Naive B cell (primary cell): ENCODE measurements at places on chromosomes 16 and 17.

GRCh38 chr17:64180089-64181073 is 50.4 kb upstream of the ERN1 start:
- H3K27ac ChIP-seq, result no peak overlapping the region
- no peak overlapping the region for H3K4me3 ChIP-seq
- no peak for DNase-seq
- no peaks in the 10 kb centered on the region for H3K36me3 ChIP-seq
- H3K27me3 ChIP-seq, result no peaks in the 10 kb centered on the region

GRCh38 chr16:11510178-11510973 is 76.3 kb downstream of the LITAF start:
- H3K4me1 ChIP-seq, result peaks cover 10% of the 10 kb centered on the region
- peaks cover 3% of the 10 kb centered on the region for H3K36me3 ChIP-seq
- DNase-seq, result no peak
- peak overlapping the region; percentile 69 for H3K27ac ChIP-seq

DNA sequence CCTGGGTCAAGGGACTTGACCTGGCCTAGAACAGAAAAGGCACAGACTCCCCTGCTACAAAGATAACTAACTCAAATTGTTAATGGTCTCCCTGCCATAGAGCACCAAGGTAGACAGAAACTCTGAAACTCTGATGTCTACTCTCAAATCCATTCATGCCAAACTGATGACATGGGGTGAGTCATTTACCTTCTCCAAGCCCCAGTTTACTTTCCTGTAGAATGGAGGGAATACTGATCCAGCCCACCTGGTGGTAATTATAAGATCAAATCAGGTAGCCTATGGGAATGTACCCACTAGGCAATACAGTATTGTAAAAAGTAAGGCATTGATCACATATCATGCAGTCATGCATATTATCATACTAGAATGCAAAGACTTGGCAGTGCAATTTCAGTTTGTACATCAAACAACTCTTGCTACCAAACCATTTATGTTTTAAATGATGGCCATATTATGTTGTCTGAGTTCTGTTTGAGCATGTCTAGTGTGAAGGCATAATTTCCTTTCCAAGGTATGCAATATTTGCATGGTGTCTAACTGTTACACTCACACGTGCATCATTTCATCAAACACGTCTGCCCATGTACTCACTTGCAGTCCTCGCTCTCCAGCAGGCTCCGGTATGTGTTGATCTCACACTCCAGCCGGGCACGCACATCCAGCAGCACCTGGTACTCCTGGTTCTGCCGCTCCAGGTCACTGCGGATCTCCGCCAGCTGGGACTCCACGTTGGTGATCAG is 3.0 kb downstream of the KRT31 start:
- H3K36me3 ChIP-seq, result no peaks in the 10 kb centered on the region
- no peak for DNase-seq
- no peak overlapping the region for H3K4me3 ChIP-seq
- peaks cover 34% of the 10 kb centered on the region for H3K27me3 ChIP-seq
- H3K27ac ChIP-seq, result no peak overlapping the region
- no peaks in the 10 kb centered on the region for H3K4me1 ChIP-seq

DNA sequence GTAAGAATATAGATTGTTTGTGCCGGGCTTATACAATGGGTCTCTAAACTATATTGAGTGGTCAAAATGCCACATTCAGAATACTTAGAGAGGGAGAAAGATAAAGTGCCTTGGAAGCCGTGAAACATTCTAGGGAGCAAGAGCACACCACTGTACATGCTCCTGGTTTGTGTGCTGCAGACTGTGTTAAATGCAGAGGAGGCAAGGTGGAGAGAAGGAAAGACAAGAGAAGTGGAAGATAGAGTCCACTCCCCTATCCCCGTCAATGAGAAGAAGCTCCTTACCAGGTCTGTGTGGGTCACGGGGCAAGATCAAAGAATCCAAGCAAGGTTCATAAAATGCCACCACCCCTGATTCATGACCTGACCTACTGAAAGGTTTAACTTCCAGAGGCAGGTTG is 267.1 kb upstream of the TBX2 start:
- H3K36me3 ChIP-seq, result no peaks in the 10 kb centered on the region
- no peak overlapping the region for H3K4me3 ChIP-seq
- H3K4me1 ChIP-seq, result peaks cover 9% of the 10 kb centered on the region
- no peaks in the 10 kb centered on the region for H3K27me3 ChIP-seq

GRCh38 chr17:77279448-77280303 is 138.9 kb downstream of the SEC14L1 start:
- DNase-seq, result no peak
- peak overlapping the region; percentile 98 for H3K27ac ChIP-seq
- peak overlapping the region; percentile 84 for H3K4me3 ChIP-seq
- peaks cover 8% of the 10 kb centered on the region for H3K27me3 ChIP-seq

DNA sequence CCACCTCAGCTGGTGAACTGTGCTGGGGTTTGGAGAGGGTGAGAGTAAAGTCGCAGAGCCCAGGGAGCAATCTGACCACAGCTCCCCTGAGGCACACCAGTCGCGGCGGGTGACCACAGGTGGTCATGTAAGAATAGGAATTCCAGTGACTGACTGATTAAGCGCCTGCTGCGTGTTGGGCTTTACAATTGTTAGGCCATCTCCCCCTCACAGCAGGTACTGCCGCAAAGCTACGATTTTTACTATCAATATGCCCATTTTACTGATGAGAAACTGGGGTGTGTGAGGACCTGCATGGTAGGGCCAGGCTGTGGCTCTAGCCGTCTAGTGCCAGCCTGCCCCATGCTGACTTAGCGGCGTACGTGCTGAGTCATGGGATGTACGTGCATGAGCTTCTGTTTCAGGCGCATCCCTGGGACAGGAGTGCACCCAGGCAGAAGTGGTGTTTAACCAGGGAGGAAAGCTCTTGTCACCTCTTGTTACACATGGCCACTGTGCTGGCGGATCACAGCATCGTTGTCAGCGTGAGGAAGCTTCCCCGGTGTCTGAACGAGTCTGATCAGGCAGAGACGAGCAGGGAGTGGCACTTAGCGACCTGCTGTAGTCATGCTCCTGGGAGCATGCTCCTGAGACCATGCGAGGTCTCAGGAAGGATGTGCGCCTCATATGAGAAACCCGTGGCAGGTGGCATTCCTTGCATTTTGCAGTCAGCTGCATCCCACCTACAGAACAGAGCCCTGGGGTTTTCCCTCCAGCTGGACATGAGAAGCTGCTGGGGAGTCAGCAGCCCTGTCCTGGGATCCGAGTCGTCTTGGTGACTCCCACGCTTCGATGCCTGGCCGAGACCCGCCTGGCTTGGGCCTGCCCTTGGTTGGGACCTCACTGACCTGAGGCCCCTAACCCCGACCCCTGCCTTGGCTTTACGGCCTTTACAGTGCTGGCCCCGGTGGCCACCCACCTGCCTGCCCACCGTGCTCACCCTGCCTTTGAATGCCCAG is 163.7 kb upstream of the CHMP6 start:
- no peak overlapping the region for H3K27ac ChIP-seq
- no peak for DNase-seq
- no peaks in the 10 kb centered on the region for H3K27me3 ChIP-seq
- H3K4me3 ChIP-seq, result no peak overlapping the region

DNA sequence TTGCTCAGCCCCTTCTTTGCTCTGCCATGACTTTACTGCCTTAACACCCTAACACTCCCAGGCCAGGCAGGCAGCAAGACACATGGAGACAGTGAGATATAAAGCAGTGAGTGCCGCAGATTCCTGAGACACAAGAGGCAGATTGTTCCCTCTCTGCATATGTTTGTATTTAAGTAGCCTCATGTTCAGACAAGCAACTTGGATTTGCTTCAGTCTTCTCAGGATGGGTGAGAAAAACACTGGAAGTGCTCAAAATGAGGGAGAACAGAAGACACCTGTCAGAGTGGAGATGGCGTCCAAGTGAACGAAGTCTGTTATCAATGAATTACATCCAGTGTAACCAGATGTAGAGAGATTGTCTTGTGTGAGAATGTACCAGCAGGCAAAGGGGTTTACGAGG is 86.8 kb downstream of the CES1 start:
- DNase-seq, result no peak
- no peak overlapping the region for H3K4me3 ChIP-seq
- peaks cover 25% of the 10 kb centered on the region for H3K27me3 ChIP-seq
- no peaks in the 10 kb centered on the region for H3K36me3 ChIP-seq
- H3K27ac ChIP-seq, result no peak overlapping the region
- no peaks in the 10 kb centered on the region for H3K4me1 ChIP-seq

DNA sequence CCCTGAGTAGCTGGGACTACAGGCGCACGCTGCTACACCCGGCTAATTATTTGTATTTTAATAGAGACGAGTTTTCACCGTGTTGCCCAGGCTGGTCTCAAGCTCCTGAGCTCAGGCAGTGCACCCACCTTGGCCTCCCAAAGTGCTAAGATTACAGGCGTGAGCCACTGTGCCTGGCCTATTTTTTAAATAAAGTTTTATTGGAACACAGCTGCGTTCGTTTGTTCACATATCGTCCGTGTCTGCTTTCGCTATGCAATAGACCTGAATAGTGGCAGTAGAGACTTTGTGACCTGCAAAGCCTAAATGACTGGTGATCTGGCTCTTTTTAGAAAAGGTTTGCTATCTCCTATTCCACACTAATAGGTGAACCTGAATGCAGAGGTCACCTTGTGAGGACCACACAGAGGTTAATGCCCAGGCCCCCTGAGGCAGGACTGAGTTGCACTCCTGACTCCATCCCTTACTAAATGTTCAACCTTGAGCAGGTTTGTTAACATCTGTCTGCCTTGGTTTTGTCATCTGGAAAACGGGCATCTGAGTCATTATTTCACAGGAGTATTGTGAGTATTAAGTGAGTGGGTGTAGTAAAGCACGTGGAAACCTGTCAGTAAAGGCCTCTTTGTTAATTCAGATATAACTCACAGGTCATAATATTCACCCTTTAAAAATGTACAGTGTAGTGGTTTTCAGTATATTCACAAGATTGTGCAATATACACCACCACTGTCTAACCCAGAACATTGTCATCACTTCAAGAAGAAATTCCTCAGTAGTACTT is 157.5 kb upstream of the CACNG5 start:
- no peaks in the 10 kb centered on the region for H3K27me3 ChIP-seq
- no peaks in the 10 kb centered on the region for H3K4me1 ChIP-seq
- no peak overlapping the region for H3K4me3 ChIP-seq

DNA sequence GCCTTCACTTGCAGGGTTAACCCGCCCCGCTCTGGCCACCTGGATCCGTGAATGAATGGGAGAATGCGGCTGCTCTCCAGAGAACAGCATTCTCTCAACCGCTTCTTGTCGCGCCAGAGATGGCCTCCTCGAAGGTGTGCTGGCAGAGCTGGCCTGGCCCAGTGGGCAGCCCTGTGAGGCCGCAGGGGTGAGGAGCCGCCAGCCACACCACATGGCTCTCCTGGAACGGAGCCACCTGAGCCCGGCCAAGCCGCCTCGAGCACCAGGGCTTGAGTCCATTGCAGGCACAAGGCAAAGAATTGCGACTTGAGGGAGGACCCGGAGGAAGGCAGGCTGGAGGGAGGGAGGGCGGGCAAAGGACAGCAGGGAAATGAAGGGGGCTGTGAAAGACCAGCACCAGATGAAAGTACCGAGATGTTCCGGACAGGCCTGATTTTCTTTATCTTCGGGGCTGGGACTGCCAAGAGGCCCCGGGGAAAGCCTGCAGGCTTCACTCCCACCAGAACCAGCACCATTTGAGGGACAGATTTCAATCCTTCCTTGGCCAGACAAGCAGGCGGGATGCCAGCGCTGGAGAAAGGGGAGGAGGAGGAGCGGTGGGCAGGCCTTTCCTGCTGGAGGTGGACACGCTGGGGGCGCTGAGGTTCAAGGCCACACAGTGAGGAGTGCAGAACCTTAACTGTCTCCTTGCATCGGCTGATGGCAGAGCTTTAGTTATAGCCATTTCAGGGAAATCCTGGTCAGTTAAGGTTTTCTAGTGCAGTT is 69.4 kb downstream of the MRC2 start:
- H3K4me3 ChIP-seq, result no peak overlapping the region
- no peak overlapping the region for H3K27ac ChIP-seq
- DNase-seq, result no peak
- no peaks in the 10 kb centered on the region for H3K36me3 ChIP-seq
- peaks cover 3% of the 10 kb centered on the region for H3K27me3 ChIP-seq

- no peak for DNase-seq
- no peak overlapping the region for H3K4me3 ChIP-seq
- H3K27ac ChIP-seq, result no peak overlapping the region
- no peaks in the 10 kb centered on the region for H3K4me1 ChIP-seq
Measured at GRCh38 chr17:18368946-18369345, 5.6 kb upstream of the SHMT1 start.

GRCh38 chr16:5003211-5003610 is 30.5 kb downstream of the NAGPA start:
- no peaks in the 10 kb centered on the region for H3K36me3 ChIP-seq
- no peak overlapping the region for H3K27ac ChIP-seq
- H3K4me3 ChIP-seq, result no peak overlapping the region
- no peak for DNase-seq
- H3K4me1 ChIP-seq, result no peaks in the 10 kb centered on the region

- no peak overlapping the region for H3K4me3 ChIP-seq
- no peak overlapping the region for H3K27ac ChIP-seq
- no peak for DNase-seq
- H3K36me3 ChIP-seq, result no peaks in the 10 kb centered on the region
- H3K4me1 ChIP-seq, result no peaks in the 10 kb centered on the region
Measured at GRCh38 chr17:56113486-56113885, 39.8 kb upstream of the ANKFN1 start.

- H3K4me1 ChIP-seq, result no peaks in the 10 kb centered on the region
- no peak overlapping the region for H3K4me3 ChIP-seq
- H3K36me3 ChIP-seq, result no peaks in the 10 kb centered on the region
Measured at GRCh38 chr16:59405802-59406201, 671.7 kb upstream of the GOT2 start.

DNA sequence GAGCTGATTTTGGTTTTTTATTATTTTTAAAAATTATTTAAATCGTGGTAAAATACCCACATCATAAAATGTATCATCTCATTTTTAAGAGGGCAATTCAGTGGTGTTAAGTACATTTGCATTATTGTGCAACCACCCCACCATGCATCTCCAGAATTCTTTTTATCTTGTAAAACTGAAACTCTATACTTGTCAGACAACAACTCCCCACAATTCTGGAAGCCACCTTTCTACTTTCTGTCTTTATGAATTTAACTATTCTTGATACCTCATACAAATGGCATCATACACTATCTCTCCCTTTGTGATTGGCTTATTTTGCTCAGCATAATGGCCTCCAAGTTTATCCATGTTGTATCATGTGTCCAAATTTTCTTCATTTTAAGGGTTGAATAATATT is 97.9 kb downstream of the HS3ST3B1 start:
- H3K36me3 ChIP-seq, result peaks cover 23% of the 10 kb centered on the region
- no peaks in the 10 kb centered on the region for H3K27me3 ChIP-seq
- DNase-seq, result no peak
- peaks cover 7% of the 10 kb centered on the region for H3K4me1 ChIP-seq
- H3K27ac ChIP-seq, result no peak overlapping the region
